ENCODE measurements at places on chromosomes 7 and 10.

DNA sequence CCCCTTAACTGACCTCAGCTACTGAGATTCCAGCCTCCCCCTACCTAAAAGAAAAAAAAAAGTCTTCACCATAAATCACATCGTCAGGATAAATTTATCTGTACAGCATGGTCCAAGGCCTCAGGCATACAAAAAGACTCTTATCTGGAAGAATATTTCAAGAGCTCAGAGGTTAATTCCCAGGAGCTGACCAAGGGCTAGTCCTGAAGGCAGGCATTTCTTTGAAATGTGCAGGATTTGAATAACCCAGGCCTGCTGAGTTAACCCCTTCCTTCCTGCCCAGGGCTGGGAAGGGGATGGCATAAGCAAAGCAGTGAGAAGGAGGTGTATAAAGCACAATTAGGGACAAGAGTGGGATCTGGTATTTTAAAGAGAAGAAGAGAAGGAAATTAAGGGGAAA is 111.2 kb downstream of the RNLS start:
- no peak for DNase-seq

DNA sequence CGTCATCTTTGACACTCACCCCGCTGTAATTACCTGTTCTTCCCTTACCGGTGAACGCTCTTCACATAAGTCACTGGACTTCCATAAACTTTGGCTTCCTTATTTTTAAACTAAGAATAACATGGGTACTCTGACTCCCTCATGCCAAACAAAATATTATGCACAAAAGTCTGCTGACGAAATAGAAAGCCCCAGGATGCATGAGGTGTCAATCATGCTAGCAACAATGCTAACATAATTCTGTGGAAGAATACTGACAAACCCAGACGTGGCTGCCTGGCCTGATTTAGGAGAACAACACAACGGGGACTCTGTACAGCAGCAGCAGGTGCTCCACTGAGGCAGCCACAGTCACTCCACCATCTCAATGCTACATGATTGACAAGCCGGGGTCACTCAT is 137.5 kb downstream of the CCDC71L start:
- DNase-seq, result no peak

GRCh38 chr10:28097633-28098032 is 98.8 kb upstream of the ODAD2 start:
- DNase-seq, result no peak

- no peak for DNase-seq
These were observed 374.8 kb upstream of the KIAA1217 start for GRCh38 chr10:23834091-23834490.

DNA sequence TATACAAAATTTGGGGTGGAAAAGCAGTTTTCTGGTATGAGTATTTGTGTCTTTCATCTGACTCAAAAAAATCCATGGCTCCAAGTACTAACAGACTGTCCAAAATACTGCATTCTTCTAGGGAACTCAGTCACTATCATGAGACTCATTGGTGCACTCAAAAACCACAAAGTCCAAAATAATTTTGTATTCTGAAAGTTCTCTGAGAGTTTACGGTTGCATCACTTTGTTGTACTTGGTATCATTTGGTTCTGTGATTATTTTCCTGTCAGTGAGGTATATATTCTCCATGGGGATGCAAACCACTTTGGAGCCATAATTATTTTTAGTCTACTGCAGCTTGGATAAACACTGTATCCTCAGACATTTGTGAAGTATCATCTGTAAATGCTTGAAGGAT is 28.0 kb upstream of the CABCOCO1 start:
- no peak for DNase-seq

- no peak for DNase-seq
These were observed 97.0 kb upstream of the DDC start for GRCh38 chr7:50662041-50662694.

- no peak for DNase-seq
These were observed 105.0 kb downstream of the TRIM24 start for GRCh38 chr7:138565071-138565450.

- DNase-seq, result peak; percentile 84
These were observed 52.3 kb upstream of the TMEM229A start for GRCh38 chr7:124085179-124085578.

DNA sequence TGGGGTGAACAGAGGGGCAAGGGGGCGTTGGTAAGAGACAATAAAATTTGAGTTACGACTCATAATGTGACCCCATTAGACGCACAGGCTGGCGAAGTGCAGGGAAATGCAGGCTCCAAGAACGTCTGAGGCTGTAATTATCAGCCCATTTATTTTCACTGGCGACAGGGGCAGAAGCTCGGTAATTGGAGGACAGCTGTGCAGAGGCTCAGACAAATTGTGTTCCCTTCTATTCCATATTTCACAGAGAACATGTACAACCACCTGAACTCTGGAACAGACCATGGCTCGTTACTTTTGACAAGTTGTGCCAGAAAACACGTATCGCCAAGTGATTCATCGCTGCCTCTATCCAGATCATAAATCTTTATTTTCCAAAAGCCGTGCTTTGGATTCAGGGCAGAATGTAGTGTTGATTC is 137.3 kb upstream of the FRMD4A start:
- peak; percentile 47 for DNase-seq

GRCh38 chr7:20514364-20514763 is 101.1 kb upstream of the ABCB5 start:
- DNase-seq, result peak; percentile 84

DNA sequence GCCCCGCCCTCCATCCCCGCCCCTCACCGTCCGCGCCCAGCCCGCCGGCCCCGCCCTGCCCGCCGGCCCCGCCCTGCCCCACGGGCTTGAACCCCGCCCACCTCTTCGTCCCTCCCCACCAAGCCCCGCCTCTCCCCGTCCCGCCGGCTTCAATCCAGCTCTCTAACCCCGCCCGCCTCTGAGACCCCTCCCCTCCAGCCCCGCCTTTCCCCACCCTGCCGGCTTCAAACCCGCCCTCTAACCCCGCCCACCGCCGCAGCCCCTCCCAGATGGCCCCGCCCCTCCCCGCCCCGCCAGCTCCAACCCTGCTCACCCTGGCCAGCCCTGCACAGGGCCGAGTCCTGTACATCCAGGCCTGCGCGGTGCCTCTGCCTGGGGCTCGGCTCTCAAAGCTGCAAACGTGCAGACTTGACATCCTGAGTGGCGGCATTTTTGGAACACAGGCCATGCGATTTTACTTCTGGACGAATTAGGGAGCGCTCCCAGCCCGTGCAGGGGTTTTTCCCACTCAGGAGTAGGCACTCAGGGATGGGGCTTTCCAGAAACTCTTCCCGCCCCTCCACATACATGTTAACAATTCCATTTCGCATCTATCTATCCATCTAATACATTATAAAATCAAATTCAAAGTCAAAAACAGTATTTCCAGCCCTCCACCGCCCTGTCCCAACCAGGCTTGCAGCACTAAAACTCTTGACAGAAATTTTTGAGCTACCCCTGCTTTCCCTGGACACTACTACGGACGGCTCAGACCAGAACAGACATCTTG is 477 bp upstream of the NMT2 start:
- DNase-seq, result peak; percentile 56

- DNase-seq, result no peak
These were observed 13.9 kb downstream of the ZNF488 start for GRCh38 chr10:47370015-47370767.

DNA sequence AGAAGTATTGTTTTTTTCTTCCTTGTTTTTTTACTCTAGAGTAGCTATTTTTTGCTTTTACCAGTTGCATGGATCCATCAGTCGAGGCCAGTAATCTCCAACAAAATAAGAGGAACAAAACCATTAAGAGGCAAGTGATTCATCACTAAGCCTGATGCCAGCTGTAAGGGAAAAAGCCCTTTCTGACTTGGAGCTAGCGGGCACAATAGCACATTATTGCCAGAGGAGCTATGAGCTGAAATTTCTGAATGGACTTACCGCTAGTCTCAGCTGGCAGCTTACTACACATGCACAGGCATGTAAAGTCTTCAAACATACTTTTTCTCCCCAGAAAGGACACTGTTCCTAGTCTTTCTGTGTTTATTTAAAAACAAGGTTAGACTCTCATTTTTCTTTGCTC is 41.6 kb upstream of the PTPRZ1 start:
- no peak for DNase-seq

GRCh38 chr10:110056822-110057221 is 49.0 kb downstream of the ADD3 start:
- DNase-seq, result peak; percentile 36

GRCh38 chr7:140189917-140190316 is 13.1 kb upstream of the KDM7A start:
- DNase-seq, result no peak

DNA sequence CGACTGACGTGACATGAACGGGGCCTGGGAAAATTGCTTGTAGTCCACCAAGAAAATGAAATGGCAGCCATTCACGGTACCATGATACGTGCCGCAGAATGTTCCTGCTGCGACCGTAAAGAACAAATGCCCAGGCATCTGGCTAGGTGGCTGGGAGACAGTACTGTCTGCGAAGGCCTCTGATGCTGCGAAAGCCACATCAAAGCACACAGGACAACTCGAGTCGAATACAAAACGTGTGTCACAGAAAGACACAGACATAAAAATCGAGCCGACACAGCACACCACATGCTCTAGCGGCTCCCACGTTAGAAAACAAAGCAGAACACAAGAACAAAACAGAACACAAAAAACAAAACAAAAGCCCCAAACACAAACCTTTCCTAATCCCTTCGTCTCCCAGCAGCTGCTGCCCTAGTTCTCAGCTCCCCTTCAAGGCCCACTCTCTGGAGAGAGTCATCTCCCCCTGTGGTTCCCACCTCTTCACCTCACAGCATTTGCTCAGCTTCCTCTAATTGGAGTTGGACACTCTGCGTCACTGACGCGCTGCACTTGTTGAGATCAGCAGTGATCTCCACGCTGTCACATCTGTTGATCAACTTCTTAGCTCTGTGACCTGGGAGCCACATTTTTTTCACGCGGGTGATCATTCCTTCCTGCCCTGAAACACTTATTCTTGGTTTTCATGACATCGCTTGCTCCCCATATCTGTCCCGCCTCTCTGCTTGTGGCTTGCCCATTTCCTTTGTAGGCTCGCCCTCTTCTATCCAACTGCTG is 112.2 kb downstream of the CLEC2L start:
- DNase-seq, result no peak

DNA sequence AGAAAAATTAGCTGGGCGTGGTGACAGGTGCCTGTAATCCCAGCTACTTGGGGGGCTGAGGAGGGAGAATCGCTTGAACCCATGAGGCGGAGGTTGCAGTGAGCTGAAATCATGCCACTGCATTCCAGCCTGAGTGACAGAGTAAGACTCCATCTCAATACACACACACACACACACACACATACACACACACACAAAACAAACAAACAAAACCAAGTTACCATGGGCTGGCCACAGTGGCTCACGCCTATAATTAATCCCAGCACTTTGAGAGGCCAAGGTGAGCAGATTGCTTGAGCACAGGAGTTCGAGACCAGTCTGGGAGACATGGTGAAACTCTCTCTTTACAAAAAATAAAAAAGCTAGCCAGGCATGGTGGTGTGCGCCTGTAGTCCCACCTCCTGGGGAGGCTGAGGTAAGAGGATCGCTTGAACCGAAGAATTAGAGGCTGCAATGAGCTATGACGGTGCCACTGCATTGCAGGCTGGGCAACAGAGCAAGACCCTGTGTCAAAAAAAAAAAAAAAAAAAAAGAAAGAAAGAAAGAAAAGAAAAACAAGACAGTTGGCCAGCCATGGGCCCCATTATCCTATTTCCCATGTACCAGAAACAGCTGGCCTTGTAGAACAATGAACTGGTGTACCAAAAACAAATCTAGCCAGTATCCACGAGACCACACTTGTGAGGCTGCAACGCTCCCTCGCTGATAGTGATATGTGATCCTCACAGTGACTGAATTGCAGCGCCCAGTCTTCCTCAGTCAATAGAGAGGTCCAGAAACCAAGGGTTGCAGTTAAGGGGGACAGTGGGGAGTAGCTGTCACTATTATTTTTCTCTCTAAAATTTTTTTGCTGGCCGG is 6.6 kb upstream of the AGFG2 start:
- DNase-seq, result no peak

DNA sequence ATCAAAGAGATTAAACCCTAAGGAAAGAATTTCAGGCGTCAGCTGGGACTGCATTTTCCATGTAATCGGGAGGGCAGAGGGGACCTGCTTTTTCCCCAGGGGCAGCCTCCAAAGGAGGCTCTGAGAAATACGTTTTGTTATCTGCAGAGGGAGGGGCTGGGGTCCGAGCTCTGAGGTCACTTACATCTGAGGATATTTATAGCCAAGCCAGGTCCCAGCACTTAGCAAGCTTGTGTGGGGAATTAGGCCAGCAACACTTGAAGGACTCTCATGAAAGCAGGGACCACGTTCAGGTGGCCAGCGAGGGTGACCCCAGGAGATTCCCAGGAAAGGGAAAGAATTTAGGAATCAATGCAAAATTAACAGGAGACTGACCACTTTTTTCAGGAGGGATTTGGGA is 20.6 kb upstream of the GDI2 start:
- DNase-seq, result no peak

DNA sequence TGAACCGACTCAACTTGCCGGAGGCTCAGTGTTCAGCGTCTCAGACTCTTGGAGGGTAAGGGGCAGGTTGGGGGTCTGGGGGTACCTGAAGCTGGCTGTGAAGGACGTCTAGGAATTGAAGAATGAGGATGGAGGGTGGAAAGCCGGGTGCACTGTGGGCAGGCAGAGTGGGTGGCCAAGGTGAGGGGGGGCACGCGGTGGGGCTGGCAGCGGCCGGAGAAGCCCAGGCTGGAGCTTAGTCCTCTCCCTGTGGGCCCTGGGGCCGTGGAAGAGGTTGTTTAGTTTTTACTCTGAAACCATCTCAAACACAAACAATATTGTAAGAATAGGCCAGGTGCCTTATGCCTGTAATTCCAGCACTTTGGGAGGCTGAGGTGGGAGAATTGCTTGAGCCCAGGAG is 83.4 kb downstream of the UNCX start:
- DNase-seq, result no peak

DNA sequence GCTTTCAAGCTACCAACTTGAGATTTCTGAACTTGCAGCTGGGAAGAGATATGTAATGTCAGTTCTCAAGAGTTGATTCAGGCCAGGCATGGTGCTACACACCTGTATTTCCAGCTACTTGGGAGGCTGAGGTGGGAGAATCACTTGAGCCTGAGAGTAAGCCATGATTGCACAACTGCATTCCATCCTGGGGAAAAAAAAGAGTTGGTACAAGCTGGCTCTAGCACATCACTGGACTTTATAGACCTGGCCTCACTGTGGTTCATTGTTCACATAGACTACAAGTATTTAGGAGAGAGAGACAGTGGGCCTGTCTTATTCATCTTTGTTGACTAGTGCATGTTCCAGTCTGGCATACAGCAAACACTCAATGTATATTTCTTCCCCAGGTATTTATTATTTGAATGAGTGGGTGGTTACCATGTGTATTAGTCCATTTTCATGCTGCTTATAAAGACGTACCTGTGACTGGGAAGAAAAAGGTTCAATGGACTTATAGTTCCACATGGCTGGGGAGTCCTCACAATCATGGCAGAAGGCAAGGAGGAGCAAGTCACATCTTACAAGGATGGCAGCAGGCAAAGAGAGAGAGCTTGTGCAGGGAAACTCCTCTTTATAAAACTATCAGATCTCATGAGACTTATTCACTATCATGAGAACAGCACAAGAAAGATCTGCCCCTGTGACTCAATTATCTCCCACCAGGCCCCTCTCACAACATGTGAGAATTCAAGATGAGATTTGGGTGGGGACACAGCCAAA is 176.5 kb downstream of the PFKFB3 start:
- no peak for DNase-seq
